ENCODE measurements at places on chromosomes 4 and X. TPM values are rescaled to one million over a fixed set of nuclear protein-coding genes. Genes with fewer than 3 reads are reported as not detected.

GRCh38 chrX:47540754-47541538 is 20.1 kb upstream of the ARAF start:
- H3K4me3 ChIP-seq = no peak overlapping the region
- no peak for DNase-seq
- no peaks in the 10 kb centered on the region for H3K4me1 ChIP-seq
- H3K27ac ChIP-seq = no peak overlapping the region
- no peaks in the 10 kb centered on the region for H3K36me3 ChIP-seq

DNA sequence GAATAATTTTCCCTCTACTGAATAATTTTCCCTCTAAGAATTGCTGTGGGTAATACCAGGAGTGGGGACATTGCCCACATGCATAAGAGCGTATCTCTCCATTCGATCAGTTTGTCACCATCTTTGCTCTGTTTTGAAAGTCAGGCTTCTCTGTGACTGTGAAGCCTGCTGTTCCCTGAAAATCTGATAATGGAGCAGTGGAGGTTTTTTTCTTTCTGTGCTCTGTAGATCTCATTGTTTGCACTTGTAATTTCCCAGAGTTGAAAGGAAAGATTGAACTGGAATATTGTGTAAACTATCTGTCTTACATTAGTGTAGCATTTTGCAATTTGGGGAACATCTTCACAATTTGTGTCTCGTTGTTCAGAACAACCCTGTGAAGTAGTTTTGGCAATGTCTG is 4.3 kb downstream of the ZXDB start:
- no peak overlapping the region for H3K4me3 ChIP-seq
- H3K27me3 ChIP-seq = no peaks in the 10 kb centered on the region
- peaks cover 18% of the 10 kb centered on the region for H3K4me1 ChIP-seq
- no peaks in the 10 kb centered on the region for H3K36me3 ChIP-seq
- H3K27ac ChIP-seq = no peak overlapping the region

GRCh38 chr4:169079942-169080827 is 70.1 kb upstream of the CBR4 start:
- H3K27ac ChIP-seq = no peak overlapping the region
- no peaks in the 10 kb centered on the region for H3K36me3 ChIP-seq
- DNase-seq = peak; percentile 43
- H3K4me3 ChIP-seq = peak overlapping the region; percentile 40
- H3K27me3 ChIP-seq = no peaks in the 10 kb centered on the region
- H3K4me1 ChIP-seq = peaks cover 21% of the 10 kb centered on the region

The CT45A6 gene
- total RNA-seq = not detected

The AADAT gene
- not detected for total RNA-seq

- DNase-seq = no peak
- no peaks in the 10 kb centered on the region for H3K4me1 ChIP-seq
- no peak overlapping the region for H3K27ac ChIP-seq
- no peaks in the 10 kb centered on the region for H3K36me3 ChIP-seq
- H3K4me3 ChIP-seq = no peak overlapping the region
- no peaks in the 10 kb centered on the region for H3K27me3 ChIP-seq
These were observed 72.3 kb downstream of the SOX3 start for GRCh38 chrX:140432346-140433175.

DNA sequence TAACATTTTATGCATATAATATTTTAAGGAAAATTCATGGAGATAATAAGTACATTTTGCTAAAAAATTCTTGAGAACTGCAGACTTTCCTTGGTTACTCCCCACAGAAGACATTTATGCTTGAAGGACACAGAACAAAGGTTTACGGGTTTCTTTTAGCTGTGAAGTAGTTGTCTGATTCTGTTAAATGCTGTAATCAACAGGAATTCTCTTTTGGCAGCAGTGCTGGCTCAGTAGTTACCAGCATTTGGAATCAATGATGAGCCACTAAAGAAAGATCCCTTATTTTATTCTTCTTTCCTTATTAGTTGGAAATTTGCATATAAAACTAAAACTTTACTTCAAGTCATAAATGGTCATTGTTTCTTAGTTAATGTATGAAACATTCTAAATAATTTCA is 199.3 kb upstream of the FAT4 start:
- H3K27ac ChIP-seq = no peak overlapping the region
- DNase-seq = no peak
- H3K4me3 ChIP-seq = no peak overlapping the region
- H3K36me3 ChIP-seq = no peaks in the 10 kb centered on the region
